ENCODE measurements at places on chromosomes 6 and 20.

DNA sequence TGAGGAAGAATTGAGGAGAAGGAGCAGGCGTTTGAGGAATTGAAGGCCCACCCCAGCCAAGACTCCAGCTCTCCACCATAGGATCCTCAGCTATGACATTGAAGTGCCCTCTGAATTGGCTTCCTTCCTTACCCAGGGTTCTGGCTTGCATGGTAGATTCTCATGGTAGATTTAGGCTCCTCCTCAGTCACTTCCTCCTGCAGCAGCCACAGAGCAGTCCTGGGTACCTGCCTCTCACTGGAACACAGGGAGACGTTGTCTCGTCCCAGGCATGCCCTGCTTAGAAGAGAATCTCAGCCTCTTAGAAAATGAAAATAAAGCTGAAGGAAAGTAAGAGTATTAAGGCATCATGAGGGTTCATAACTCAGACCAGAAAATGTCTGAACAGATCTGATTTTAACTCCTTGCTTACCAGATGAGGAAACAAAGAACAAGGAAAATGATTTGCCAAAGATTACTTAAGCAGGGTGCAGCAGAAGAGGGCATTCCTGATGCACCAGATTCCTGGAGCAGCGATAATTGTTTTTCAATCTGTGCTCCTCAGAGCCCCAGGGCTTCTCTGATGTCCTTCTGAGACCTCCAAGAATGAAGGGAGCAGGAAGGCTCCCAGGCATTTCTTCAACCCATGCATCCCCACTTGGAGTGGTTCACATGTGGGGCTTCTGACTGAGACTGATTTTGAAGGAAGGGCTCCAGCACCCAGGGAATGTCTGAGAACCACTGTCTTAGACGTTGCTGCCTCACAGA lies 219.8 kb downstream of the HIVEP2 start:
- no peak for DNase-seq

DNA sequence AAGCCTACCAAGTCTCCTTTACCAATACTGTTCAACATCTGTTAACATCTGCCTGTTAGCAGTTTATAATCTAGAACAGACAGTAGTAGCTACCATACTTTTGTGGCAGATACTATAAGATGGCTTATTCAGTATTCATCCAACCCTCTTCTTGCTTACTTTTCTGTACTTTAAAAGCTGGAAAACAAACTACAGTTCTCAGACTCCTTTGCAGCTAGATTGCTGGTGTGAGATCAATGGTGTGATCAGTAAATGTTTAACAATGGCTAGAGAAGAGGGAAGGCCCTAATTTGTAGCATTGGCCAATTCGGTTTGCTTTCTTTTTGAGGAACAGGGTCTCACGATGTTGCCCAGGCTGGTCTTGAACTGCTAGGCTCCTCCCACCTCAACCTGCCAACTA lies 3.5 kb upstream of the REV3L start:
- no peak for DNase-seq

- no peak for DNase-seq
Observed at GRCh38 chr20:31516166-31516565, 1.9 kb downstream of the HM13 start.

DNA sequence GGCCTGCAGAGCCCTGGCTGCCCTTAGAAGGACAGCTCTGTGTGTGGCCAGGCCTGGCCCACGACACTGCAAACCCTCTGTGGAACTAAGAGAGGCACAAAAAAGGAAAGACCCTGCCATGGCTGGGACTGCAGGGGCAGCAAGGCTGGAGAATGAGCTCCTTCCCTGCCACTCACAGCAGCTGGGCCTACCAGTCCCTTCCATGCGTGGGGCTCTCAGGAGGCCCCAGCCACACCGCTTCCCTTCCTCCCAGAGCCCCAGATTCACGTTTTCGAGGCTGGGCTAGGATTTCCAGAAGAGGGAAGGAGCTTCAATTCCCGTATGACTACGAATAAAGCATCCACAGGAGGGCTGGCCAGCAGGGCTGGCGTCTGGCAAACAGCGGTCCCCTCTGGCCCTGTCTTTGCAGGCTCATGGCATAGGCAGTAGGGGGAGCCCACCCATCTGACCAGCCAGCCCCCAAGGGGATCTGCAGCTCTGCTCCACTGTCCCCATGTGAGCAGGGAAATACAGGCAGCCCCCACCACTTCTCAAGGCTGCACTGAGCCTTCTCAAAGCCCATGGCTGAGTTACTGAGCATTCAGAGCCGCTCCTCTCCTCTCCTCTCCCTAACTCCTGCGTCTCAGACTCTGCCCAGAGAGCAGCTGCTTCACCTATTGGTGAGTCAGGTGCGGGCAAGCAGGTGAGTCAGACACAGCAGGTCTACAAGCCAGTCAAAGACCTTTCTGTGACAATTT lies 53.1 kb downstream of the NINL start:
- peak; percentile 55 for DNase-seq

- no peak for DNase-seq
Observed at GRCh38 chr20:58584881-58585752, 66.0 kb upstream of the STX16 start.

GRCh38 chr20:46375771-46376170 lies 30.6 kb downstream of the ELMO2 start:
- no peak for DNase-seq

DNA sequence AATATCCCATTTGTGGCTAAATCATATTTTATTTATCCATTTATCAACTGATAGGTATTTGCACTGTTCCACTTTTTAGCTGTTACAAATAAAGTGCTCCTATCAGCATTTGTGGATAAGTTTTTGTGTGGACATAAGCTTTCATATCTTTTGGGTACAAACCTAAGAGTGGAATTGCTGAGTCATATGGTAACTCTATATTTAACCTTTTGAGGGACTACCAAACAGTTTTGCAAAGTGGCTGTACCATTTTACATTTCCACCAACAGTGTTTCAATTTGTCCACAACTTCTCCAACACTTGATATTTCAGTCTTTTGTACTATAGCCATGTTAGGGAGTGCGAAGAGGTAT lies 23.6 kb upstream of the ECHDC1 start:
- DNase-seq, result no peak

DNA sequence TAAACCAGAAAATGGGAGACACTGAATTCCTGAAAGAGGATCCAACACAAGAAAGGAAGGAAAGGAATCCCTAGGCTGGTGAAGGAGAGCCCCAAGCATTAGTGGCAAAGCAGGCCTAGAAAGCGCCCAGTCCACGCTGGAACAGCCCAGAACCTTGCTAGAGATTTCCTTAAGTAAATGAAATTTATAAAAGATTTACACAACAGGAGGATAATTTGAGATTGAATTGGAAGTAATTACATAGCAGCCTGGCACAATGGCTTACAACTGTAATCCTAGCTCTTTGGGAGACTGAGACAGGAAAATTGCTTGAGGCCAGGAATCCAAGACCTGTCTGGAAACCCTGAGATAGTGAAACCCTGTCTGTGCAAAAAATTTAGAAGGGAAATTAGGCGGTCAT lies 26.8 kb upstream of the C20orf144 start:
- no peak for DNase-seq

GRCh38 chr20:49477200-49477599 lies 5.3 kb downstream of the KCNB1 start:
- DNase-seq, result no peak

- DNase-seq, result no peak
Observed at GRCh38 chr6:151740820-151741219, 66.7 kb upstream of the ESR1 start.

DNA sequence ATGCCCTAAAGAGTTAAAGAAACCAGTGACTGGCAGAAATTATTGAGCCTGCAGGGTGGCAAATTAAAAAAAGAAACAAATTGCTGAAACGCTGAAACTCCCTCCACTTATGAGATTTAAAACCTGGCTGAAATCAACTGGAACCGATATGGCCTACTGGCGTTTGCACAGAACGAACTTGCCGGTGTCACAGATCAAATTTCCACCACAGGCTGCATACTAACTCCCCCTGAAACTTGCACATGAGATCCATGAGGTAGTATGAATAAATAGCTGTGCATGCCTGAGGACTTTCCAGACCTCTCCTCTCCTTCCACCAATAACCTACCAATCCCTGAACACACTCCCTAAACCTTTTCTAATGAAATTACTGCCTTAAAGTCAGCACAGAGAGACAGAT lies 150.4 kb downstream of the RNGTT start:
- DNase-seq, result no peak

DNA sequence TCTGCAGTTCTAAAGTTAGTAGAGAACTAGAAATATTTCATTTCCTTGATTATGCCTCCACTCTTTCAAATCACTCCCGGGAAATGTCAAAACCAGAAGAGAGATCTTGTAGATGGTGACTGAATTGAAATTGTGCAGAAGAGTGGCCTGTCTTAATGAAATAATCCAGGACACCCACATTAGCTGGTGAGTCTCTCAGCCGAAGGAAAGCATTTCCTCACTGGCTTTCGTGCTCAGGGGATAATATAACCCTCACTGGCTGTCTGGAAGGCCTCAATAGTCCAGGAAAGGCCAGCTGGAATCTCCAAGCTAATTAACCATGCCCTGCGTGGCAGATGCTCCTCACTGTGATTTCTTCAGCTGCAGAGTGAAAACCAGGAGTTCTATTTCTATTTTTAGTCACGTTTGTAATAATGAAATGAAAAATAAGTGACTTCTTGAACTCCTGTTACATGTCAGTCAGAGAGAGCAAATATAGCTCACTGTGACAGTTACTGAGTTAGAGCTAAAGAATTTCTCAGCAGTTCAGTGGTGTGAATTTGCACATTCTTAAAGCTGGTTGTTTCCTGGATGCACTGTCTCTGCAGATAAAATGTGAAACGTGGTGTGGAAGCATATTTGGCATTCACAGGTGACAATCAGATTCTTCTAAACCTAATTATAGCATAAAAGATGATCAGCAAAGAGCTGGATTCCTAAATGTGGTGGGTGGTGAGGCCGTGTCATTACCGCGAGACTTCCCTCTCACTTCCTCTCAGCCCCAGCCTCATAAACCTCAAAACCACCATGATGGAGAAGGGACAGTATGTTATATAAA lies 211.7 kb downstream of the LMBRD1 start:
- no peak for DNase-seq

DNA sequence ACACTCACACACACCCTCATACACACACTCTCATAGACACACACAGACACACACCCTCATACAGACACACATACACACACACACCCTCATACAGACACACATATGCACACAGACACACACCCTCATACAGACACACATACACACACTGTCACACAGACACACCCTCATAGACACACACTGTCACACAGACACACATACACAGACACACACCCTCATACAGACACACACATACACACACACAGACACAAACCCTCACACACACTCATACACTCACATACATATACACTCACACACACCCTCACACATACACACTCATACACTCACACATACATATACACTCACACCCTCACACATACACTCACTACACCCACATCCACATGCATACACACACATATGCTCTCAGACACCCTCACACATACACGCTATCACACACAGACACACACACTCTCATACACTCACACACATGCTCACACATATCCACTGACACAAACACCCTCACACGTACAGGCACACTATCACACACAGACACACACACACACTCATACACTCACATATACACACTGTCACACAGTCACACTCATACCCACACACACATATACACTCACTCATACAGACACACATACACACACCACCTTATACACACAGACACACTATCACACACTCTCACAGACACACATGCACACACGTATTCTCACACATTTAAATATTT lies 9.1 kb downstream of the ADIG start:
- no peak for DNase-seq

DNA sequence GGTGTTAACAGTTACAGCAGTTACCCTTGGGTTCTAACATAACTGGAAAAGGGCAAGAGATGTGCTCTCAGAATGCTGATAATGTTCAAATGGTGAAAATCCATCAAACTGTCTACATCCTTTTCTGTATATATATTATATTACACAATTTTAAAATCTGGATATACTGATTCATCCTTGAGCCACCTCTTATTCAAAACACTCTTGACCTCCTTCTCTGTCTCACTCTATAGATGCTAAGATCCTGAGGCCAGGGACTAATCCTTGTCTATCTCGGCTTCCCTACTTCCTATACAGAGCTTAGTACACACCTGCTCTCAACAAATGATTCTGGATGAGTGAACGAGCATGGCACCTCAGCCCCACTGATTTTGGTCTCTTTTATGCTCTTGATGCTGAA lies 47.3 kb downstream of the HIVEP2 start:
- DNase-seq, result no peak

- no peak for DNase-seq
Observed at GRCh38 chr20:2138396-2138795, 36.8 kb downstream of the STK35 start.

DNA sequence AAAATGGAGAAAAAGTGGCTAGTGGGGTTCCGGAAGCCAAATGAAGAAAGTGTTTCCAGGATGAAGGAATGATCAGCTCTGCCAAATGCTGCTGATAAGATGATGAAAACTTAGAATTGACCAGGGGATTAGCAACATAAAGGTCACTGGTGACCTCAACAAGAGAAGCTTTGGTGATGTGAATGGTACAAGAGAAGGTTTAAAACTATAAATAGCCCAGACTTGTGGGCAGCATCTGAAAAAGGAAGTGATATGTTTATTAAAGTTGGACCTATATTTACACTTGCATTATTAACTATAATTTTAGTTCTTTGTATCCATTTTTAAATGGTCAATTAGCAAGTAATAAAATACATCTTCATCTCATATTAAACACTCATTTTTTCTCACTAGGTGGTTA lies 45.1 kb downstream of the CGA start:
- DNase-seq, result no peak

DNA sequence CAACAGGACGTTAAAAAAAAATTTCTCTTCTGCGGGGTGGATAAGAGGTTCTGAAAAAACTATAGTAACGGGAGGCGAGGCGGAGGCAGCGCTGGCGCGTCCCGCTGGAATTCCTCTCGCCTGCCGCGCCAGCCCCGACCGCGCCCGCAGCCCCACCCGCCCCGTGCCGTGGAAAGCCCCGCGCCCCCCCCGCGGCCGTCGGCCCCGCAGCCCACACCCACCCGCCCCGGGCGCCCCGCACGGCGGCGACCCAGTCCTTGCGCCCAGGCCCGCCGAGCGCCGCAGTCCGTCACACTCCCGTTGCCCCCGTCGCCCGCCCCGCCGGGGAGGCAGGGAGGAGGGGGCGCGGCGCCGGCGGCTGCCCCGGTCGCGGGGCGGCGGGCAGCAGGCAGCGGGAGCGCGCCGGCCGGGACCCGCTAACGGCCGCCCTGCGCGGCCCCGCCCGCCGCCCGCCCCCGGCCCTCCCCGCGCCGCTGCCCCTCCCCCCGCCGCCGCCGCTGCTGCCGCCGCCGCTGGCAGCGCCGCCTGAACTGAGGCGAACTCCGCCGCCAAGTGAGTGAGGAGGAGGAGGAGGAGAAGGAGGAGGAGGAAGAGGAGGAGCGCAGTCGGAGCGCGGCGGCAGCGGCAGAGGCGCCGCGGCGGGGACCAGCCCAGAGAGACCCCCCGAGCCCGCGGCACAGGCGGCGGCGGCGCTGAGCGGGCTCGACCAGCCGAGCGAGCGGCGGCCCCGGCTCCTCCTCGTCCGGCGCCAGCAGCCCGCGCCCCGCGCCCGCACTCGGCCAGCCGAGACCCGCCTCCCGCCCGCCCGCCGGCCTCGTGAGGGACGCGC lies at the start of gene QKI:
Gene QKI (plus strand): TSS at position 602 of the 829 bp plus-strand sequence. CDS start 476 bp downstream, outside the sequence.
- DNase-seq, result peak; percentile 55
